ENCODE measurements at places on chromosomes 2 and 18.

GRCh38 chr2:169139993-169140767 is 70.8 kb downstream of the DHRS9 start:
- peak overlapping the region; percentile 25 for H3K27ac ChIP-seq
- no peaks in the 10 kb centered on the region for H3K4me1 ChIP-seq

DNA sequence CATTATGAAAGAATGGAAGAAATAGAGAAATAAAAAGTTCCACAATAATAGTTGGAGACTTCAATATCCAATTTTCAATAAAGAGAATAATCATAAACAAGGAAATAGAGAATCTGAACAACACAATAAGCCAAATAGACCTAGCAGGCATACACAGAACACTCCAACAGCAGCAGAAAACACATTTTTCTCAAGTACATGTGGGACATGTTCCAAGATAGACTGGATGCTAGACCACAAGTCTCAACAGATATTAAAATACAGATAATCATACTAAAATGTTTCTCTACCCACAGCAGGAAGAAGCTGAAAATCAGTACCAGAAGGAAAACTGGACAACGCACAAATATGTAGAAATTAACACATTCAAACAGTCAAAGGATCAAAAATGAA is 113.9 kb downstream of the USP34 start:
- H3K27me3 ChIP-seq: no peaks in the 10 kb centered on the region
- H3K4me3 ChIP-seq: no peak overlapping the region
- peaks cover 43% of the 10 kb centered on the region for H3K36me3 ChIP-seq
- H3K4me1 ChIP-seq: peaks cover 56% of the 10 kb centered on the region

GRCh38 chr2:103887625-103888024 is 966.3 kb upstream of the POU3F3 start:
- H3K27ac ChIP-seq: no peak overlapping the region
- H3K4me1 ChIP-seq: no peaks in the 10 kb centered on the region

DNA sequence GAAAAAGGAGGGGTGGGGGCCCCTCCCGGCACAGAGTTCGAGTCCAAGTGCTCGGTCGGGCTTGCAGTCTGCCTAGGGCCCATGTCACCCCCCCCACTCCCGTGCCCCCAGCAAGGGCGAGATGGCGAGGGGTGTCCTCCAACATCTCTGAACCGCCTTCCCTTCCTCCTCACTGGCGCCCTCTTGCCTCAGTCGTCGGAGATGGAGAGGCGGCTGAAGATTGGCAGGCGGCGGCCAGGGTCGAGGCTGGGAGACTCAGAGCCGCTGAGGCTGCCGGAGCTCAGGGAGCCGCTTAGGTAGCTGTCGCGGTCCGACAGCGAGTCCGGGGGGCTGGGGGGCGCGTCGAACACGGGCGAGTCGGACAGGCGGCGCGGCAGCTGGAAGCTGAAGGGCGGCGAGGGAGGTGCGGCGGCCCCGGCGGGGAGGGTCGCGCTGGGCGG is 2.3 kb downstream of the ZFP36L2 start:
- H3K27ac ChIP-seq: peak overlapping the region; percentile 96
- H3K36me3 ChIP-seq: peaks cover 37% of the 10 kb centered on the region

GRCh38 chr18:63131106-63131958 is 188.2 kb downstream of the BCL2 start:
- no peaks in the 10 kb centered on the region for H3K27me3 ChIP-seq
- H3K4me1 ChIP-seq: peaks cover 33% of the 10 kb centered on the region
- H3K4me3 ChIP-seq: peak overlapping the region; percentile 59
- H3K36me3 ChIP-seq: peaks cover 28% of the 10 kb centered on the region

DNA sequence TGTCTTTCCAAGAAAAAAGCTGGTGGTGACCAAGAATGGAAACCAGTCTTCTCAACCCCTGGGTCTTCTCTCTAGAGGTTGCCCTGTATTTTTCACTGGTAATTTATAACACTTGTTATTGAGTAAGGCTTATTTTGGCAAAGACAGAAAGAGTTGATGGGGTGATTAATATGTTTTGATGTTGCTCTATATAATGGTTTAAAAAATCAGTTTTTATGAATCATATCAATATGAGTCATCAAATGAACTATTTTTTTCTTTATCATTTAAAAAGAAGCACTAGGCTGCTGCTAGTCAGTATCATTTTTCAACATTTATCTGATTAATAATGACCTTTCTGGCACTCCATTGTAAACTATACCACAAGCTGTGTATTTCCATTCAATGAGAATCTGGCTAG is 1142.2 kb downstream of the LRP1B start:
- H3K36me3 ChIP-seq: no peaks in the 10 kb centered on the region
- no peak for DNase-seq
- H3K27me3 ChIP-seq: no peaks in the 10 kb centered on the region
- H3K4me3 ChIP-seq: no peak overlapping the region

DNA sequence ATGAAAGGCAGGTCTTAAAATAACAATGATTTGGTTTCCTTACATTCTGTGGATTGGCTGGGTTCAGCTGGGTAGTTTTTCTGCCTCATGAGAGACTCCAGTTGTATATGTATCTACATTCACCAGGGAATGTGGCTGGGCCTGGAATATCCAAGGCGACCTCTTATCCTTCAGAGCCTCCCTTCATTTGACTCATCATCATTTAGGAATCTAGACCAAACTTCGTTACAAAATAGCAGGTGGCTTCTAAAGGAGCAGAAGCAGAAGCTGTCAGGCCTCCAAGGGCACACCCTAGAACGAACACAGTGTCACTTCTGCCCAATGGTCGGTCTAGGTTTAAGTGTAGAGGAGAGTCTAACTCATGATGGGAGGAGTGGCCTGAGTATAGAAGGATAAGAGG is 204.2 kb downstream of the EN1 start:
- no peaks in the 10 kb centered on the region for H3K36me3 ChIP-seq
- peaks cover 13% of the 10 kb centered on the region for H3K27me3 ChIP-seq
- no peak overlapping the region for H3K4me3 ChIP-seq
- no peak overlapping the region for H3K27ac ChIP-seq
- no peaks in the 10 kb centered on the region for H3K4me1 ChIP-seq

DNA sequence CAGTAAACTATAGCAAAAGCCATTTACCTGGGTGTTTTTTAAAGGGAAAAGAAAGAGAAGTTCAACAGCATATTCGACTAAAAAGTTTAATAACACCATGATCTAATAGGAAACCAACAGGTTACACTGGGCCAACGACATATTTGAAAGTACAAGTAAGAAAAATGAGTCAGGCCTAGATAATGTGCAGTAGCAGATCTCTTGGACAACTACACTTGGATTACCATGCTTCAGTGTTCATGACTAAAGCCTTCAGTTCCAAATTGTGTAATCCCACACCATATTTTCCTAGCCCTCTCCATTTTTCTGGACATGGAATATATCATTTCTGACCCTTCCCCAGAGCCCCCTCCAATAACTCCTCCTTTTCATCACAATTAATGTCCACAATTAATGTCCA is 39.1 kb upstream of the FIGN start:
- DNase-seq: no peak
- H3K27me3 ChIP-seq: no peaks in the 10 kb centered on the region
- H3K4me1 ChIP-seq: no peaks in the 10 kb centered on the region
- H3K27ac ChIP-seq: no peak overlapping the region
- H3K4me3 ChIP-seq: no peak overlapping the region

DNA sequence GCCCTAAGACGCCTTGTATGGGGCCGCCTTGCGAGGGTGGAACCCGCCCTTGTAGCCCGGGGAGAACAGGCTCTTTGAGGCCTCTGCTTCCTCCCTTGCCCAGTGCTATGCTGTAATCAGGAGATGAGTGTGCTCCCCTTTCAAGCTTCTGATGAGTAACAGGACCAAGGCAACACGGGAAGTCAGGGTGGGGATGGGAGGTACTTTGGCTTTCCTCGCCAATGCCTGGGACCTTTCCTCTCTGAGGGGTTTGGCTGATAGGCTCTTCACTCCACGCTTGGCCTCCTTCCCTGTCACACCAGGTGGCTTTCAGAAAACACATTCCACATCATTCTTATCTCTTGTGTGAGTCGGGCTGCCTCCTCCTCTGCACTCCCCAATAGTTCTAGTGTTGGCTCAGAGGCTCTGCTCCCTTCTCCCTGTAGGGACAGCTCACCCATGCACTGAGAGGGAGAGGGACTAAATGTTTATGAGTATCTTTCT is 223.7 kb upstream of the TRIB2 start:
- peaks cover 34% of the 10 kb centered on the region for H3K4me1 ChIP-seq
- no peaks in the 10 kb centered on the region for H3K27me3 ChIP-seq
- H3K36me3 ChIP-seq: no peaks in the 10 kb centered on the region
- no peak overlapping the region for H3K4me3 ChIP-seq
- no peak for DNase-seq
- H3K27ac ChIP-seq: peak overlapping the region; percentile 63

GRCh38 chr18:32576296-32576916 is 105.7 kb upstream of the GAREM1 start:
- peaks cover 4% of the 10 kb centered on the region for H3K36me3 ChIP-seq
- no peak for DNase-seq
- peaks cover 15% of the 10 kb centered on the region for H3K27me3 ChIP-seq
- H3K4me3 ChIP-seq: no peak overlapping the region
- H3K4me1 ChIP-seq: no peaks in the 10 kb centered on the region

DNA sequence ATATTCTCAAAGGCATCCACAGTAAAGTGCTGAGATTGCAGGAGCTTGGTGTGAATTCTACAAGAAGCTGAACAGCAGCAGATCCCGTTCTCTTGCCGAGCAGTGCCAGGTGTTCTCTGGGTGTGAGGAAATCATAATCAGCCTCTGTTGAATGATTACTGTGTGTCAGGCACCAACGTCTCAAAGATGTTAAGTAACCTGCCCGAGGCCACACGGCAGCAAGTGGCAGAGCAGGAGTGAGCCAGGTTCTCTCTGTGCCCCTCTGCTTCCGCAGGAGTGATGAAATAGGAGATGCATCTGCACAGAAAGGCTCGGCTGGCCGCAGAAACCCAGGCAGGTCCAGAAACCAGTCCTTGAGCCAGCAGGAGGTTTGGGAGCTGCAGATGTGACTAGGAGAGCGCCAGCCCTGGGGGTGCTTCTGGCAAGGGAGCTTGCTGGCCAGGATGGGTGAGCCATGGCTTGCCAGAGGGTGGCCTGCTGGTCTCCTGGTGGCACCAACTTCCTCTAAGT is 68.4 kb downstream of the COPS7B start:
- H3K4me3 ChIP-seq: no peak overlapping the region
- no peak for DNase-seq
- H3K27me3 ChIP-seq: peaks cover 11% of the 10 kb centered on the region
- H3K36me3 ChIP-seq: no peaks in the 10 kb centered on the region

DNA sequence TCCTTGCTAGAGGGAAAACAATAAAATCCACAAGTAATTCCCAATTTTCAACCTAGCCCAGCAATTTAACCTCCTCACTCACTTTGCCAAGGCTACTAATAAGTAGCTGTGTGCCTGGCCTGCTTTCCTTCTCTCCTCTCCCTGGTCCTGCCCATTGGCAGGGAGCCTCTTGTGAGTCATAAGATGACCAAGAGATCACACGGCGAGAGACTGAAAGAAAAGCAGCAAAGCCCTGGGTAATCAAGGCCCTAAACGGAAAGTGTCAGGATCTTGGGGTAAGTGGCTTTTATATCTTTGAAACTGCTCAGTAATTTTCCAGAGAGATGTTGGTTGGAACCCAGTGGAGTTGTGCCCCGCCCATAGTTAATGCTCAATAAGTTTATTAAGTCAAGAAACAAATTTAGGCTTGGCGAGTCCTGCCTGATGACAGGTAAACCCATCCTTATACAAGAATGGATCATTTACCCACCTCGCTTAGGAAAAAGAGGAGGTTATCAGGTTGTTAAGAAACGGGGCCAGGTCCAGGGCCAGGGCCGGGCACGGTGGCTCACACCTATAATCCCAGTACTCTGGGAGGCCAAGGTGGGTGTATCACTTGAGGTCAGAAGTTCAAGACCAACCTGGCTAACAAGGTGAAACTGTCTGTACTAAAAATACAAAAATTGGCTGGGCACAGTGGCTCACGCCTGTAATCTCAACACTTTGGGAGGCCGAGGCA is 10.0 kb upstream of the ADAM17 start:
- H3K27ac ChIP-seq: no peak overlapping the region
- no peaks in the 10 kb centered on the region for H3K4me1 ChIP-seq
- no peak overlapping the region for H3K4me3 ChIP-seq
- H3K36me3 ChIP-seq: no peaks in the 10 kb centered on the region
- no peaks in the 10 kb centered on the region for H3K27me3 ChIP-seq

DNA sequence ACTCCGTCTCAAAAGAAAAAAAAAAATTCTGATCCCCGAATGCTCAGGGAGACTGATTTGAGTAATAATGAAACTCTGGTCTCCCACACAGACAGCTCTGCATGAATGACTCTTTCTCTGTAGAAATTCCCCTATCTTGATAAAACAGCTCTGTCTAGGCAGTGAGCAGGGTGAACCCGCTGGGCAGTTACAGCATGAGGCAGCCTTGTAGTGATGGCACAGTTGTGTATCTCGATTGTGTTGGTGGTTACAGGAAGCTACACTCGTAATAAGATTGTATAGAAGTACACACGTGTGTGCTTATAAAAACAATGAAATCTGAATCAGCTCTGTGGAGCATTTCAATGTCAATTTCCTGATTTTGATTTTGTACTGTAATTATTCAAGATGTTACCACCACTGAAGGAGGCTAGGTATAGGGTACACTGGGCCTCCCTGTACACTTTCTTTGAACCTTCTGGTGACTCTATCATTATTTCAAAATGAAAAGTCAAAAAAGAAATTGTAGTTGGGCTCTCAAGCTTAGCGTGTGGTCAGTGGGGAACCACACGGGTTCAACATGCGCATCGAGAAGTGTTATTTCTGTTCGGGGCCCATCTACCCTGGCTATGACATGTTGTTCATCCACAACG is 34.9 kb upstream of the ATP8B1 start:
- H3K4me3 ChIP-seq: no peak overlapping the region
- H3K27ac ChIP-seq: no peak overlapping the region
- H3K27me3 ChIP-seq: no peaks in the 10 kb centered on the region
- H3K36me3 ChIP-seq: peaks cover 2% of the 10 kb centered on the region
- DNase-seq: no peak

- H3K36me3 ChIP-seq: peaks cover 3% of the 10 kb centered on the region
- no peaks in the 10 kb centered on the region for H3K4me1 ChIP-seq
- DNase-seq: no peak
- no peak overlapping the region for H3K27ac ChIP-seq
- H3K27me3 ChIP-seq: no peaks in the 10 kb centered on the region
- no peak overlapping the region for H3K4me3 ChIP-seq
Observed at GRCh38 chr2:70501215-70501614, 52.4 kb downstream of the TGFA start.

DNA sequence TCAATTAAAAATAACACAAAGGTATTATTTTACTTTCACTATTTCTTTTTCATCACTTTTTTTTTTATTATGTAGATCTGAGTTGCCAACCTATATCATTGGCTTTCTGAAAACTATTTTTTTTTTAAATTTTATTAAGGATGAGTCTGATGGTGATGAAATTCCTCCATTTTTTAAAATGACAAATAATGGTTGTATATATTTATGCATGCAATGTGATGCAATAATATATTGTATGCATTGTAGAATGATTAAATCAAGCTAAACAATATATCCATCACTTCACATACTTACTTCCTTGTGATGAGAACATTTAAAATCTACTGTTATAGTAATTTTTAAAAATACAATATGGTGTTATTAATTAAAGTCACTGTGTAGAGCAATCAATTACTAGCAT is 1081.6 kb downstream of the CNTNAP5 start:
- no peaks in the 10 kb centered on the region for H3K4me1 ChIP-seq
- no peak overlapping the region for H3K27ac ChIP-seq
- no peaks in the 10 kb centered on the region for H3K36me3 ChIP-seq
